Stomach (tissue), 19 donors: ENCODE measurements at places on chromosomes 4 and X. TPM values are rescaled to one million over a fixed set of nuclear protein-coding genes. Genes with fewer than 3 reads are reported as not detected.

DNA sequence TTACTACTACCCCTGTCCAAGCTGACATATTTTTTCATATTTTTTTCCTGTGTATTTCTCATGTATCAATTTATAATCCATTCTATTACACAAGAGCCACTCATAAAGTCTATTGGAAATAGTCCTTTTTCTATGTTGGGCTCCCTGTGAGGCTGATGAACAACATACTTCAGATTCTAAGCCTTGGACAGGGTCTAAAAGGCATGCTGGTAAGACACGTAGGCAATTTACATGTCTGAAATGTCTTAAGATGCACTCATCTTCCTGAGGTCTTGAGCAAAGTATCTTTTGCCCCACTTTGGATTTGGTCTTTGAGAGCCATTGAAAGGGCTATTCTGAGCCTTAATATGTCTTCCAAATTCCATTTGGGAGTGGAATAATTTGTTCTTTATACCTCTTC, 31.8 kb downstream of the OCIAD1 start:
- no peak overlapping the region for H3K4me3 ChIP-seq
- no peak overlapping the region for H3K27ac ChIP-seq
- no peak for DNase-seq
- H3K4me1 ChIP-seq, result no peaks in the 10 kb centered on the region
- H3K36me3 ChIP-seq, result peaks cover 39% of the 10 kb centered on the region

- no peaks in the 10 kb centered on the region for H3K36me3 ChIP-seq
- no peak overlapping the region for H3K27ac ChIP-seq
- no peak overlapping the region for H3K4me3 ChIP-seq
- peaks cover 5% of the 10 kb centered on the region for H3K4me1 ChIP-seq
- H3K27me3 ChIP-seq, result no peaks in the 10 kb centered on the region
Measured at GRCh38 chr4:17517664-17518063, 2.7 kb downstream of the CLRN2 start.

Gene USP38
- 24.8 TPM for total RNA-seq

Gene PWWP3B
- total RNA-seq, result 1.2 TPM

GRCh38 chrX:41301438-41301824, 32.5 kb upstream of the DDX3X start:
- no peak overlapping the region for H3K27ac ChIP-seq
- no peak overlapping the region for H3K4me3 ChIP-seq
- H3K27me3 ChIP-seq, result no peaks in the 10 kb centered on the region
- no peak for DNase-seq
- no peaks in the 10 kb centered on the region for H3K4me1 ChIP-seq

- H3K27me3 ChIP-seq, result no peaks in the 10 kb centered on the region
- H3K4me3 ChIP-seq, result no peak overlapping the region
- no peak overlapping the region for H3K27ac ChIP-seq
Measured at GRCh38 chr4:139655116-139655515, 10.5 kb upstream of the MGST2 start.

Gene GPRASP2
- total RNA-seq, result 0.58 TPM

Gene RASSF6
- total RNA-seq, result 5.5 TPM

- H3K27ac ChIP-seq, result peak within 1 kb of the TSS; percentile 28
- DNase-seq, result no peak
- peaks cover 6% of the 10 kb centered on the region for H3K27me3 ChIP-seq
- no peaks in the 10 kb centered on the region for H3K36me3 ChIP-seq
- peaks cover 10% of the 10 kb centered on the region for H3K4me1 ChIP-seq
Measured at GRCh38 chr4:88158489-88159228, at the start of gene ABCG2. Gene ABCG2, minus strand, starts transcription at chr4:88158639. Its CDS starts 18,644 bp downstream, at chr4:88139995.

Gene MAGEE2
- not detected for total RNA-seq

- H3K36me3 ChIP-seq, result no peaks in the 10 kb centered on the region
- no peaks in the 10 kb centered on the region for H3K27me3 ChIP-seq
- no peak overlapping the region for H3K4me3 ChIP-seq
Measured at GRCh38 chr4:106707776-106708463, 328.2 kb downstream of the DKK2 start.

DNA sequence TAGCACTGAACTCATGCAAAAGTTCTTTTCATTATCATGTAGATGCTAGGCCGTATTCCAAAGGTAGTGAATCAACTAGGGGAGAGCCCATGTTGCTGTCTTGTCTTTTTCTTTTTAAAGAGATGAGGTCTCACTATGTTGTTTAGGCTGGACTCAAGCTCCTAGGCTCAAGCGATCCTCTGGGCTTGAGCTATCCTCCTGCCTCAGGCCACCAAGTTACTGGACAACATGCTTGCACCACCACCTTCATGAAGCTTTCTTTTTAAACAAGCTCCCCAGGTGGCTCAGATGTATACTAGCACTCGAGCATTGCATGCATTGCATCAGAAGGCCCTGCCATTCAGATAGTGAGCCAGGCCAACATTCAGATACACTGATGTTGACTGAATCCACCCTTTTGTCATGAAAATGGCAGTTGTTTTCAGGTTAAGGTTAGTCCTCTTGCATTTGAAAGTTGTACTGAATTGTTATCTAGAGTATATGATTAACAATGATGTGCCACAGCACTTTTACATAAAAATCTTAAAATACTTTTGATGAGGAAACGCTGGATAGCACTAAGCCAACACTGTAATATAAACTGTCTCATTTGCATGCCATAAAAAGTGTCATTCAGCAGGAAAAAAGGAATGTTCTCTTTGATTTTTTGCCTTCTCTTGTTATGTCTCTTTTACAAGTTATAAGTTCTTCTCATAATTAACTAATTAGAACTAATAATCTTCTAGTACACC, 76.7 kb downstream of the FNIP2 start:
- peaks cover 54% of the 10 kb centered on the region for H3K36me3 ChIP-seq
- no peaks in the 10 kb centered on the region for H3K27me3 ChIP-seq
- DNase-seq, result no peak

GRCh38 chrX:19718642-19719041, 168.8 kb downstream of the SH3KBP1 start:
- no peaks in the 10 kb centered on the region for H3K36me3 ChIP-seq
- H3K4me1 ChIP-seq, result no peaks in the 10 kb centered on the region
- no peak overlapping the region for H3K27ac ChIP-seq
- H3K4me3 ChIP-seq, result no peak overlapping the region
- no peak for DNase-seq

DNA sequence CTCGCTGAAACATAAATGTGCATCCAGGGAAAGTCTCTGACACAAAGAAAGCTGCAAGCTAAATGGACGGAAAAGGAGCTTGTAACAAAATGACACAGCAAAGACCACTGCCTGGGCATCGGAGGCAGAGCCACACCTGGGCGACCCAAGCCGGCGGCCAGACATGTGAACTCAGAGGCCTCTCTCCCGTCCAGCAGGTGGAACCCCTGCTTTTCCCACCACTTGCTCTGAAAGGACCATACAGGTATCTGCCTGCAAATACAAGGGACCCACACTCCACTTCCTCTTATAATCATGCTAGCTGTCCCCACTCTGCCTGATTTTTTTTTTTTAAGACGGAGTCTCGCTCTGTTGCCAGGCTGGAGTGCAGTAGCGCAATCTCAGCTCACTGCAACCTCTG, 12.0 kb downstream of the CPLX1 start:
- peaks cover 22% of the 10 kb centered on the region for H3K4me1 ChIP-seq
- DNase-seq, result peak; percentile 49
- no peak overlapping the region for H3K4me3 ChIP-seq
- H3K36me3 ChIP-seq, result no peaks in the 10 kb centered on the region
- H3K27me3 ChIP-seq, result no peaks in the 10 kb centered on the region

DNA sequence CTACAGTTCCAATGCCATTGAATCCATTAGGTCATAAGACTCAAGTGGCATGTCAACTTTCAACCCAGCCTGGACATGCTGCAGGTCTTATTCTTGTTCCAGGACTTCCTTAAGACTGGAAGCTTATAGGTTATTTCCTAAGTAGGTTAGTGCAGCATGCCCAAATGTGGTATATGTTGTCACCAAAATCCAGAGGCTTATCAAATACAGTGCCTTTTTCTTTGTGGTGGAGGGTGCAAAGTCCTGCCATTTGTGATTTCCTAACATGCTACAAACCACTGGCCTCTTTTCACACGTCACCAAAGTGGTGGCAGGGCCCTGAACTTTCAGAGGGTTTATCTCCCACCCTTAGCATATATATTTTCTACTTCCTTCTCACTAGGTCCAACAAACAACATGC, 9.7 kb upstream of the TMEM184C start:
- no peaks in the 10 kb centered on the region for H3K36me3 ChIP-seq
- H3K4me3 ChIP-seq, result no peak overlapping the region
- DNase-seq, result no peak

DNA sequence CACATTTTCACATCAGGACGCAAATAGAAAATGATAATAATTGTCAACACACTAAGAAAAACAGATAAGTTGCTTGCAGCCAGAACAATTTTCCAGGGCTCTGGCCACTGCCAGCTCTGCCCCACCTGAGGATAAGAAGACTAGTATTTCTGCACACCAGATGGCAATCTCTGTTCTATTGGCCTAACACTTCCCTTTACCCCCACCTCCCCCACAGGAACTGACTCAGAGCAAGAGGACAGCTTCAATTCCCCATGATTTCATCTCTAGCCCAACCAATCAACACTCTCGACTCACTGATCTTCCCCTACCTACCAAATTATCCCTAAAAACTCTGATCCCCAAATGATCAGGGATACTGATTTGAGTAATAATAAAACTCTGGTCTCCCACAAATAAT, 164.0 kb downstream of the SMARCA1 start:
- no peak overlapping the region for H3K27ac ChIP-seq
- no peaks in the 10 kb centered on the region for H3K4me1 ChIP-seq
- no peaks in the 10 kb centered on the region for H3K27me3 ChIP-seq
- H3K4me3 ChIP-seq, result no peak overlapping the region
- no peaks in the 10 kb centered on the region for H3K36me3 ChIP-seq
- DNase-seq, result no peak

DNA sequence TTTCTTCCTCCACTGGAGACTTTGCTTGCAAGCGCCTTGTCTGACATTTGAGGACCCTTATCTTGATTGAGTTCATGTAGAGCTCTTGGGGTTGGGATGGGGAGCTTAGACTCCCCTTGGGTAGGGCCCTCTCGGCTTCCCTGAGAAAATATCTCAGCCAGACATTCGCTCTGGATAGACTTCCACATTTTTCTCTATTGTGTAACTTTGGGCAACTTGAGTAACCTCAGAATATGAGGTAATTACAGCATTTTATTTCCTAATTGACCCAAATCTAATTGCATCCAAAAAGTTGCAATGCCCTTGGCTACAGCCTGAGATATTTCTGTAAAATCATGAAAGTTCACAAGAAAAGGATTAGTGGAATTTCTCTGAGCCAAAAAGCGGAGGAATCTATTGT, 102.8 kb upstream of the MXRA5 start:
- DNase-seq, result no peak
- no peaks in the 10 kb centered on the region for H3K4me1 ChIP-seq
- no peaks in the 10 kb centered on the region for H3K36me3 ChIP-seq
- H3K27ac ChIP-seq, result no peak overlapping the region

- H3K27me3 ChIP-seq, result no peaks in the 10 kb centered on the region
- H3K27ac ChIP-seq, result no peak overlapping the region
- no peaks in the 10 kb centered on the region for H3K4me1 ChIP-seq
- no peaks in the 10 kb centered on the region for H3K36me3 ChIP-seq
Measured at GRCh38 chr4:8128100-8128856, 30.3 kb downstream of the ABLIM2 start.

Gene AIMP1
- 437 TPM for total RNA-seq

Gene KLHL4
- total RNA-seq, result 0.29 TPM

Gene ANKRD50
- total RNA-seq, result 26.3 TPM

GRCh38 chr4:40874901-40875300, 125.1 kb downstream of the NSUN7 start:
- DNase-seq, result no peak
- H3K4me1 ChIP-seq, result no peaks in the 10 kb centered on the region
- H3K4me3 ChIP-seq, result no peak overlapping the region
- H3K36me3 ChIP-seq, result peaks cover 45% of the 10 kb centered on the region

GRCh38 chrX:71224098-71224708, 1.2 kb downstream of the GJB1 start:
- no peak overlapping the region for H3K4me3 ChIP-seq
- no peaks in the 10 kb centered on the region for H3K36me3 ChIP-seq
- no peak overlapping the region for H3K27ac ChIP-seq
- no peaks in the 10 kb centered on the region for H3K4me1 ChIP-seq

Gene AWAT1
- total RNA-seq, result not detected

GRCh38 chrX:73126240-73126639, 46.9 kb upstream of the PABPC1L2A start:
- no peak overlapping the region for H3K4me3 ChIP-seq
- H3K27ac ChIP-seq, result no peak overlapping the region
- H3K4me1 ChIP-seq, result no peaks in the 10 kb centered on the region
- DNase-seq, result no peak
- no peaks in the 10 kb centered on the region for H3K27me3 ChIP-seq

DNA sequence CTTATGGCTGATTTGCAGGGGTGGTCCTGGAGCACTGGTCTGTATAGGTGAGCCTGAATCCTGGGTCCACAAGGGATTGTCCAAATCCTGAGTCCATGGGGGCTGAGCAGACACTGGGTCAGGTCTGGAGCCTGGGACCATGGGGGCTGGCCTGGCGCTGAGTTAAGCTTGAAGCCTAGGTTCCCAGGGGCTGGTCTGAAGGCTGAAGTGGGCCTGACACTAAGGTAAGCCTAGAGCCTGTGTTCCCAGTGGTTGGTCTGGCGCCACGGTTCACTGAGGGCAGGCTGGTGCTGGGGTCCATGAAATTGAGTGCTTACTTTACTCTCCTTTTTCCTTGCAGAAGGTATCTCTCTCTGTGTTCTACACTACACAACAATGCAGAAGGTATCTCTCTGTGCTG, 155.8 kb downstream of the RBM46 start:
- no peak overlapping the region for H3K4me3 ChIP-seq
- H3K4me1 ChIP-seq, result no peaks in the 10 kb centered on the region
- no peak overlapping the region for H3K27ac ChIP-seq
- DNase-seq, result no peak

Gene RIBC1
- not detected for total RNA-seq

Gene DUSP21
- total RNA-seq, result not detected

- H3K27me3 ChIP-seq, result no peaks in the 10 kb centered on the region
- peaks cover 5% of the 10 kb centered on the region for H3K36me3 ChIP-seq
- DNase-seq, result no peak
- no peak overlapping the region for H3K4me3 ChIP-seq
Measured at GRCh38 chr4:101183666-101184373, 163.5 kb downstream of the PPP3CA start.

Gene TMSB15C
- 11.7 TPM for total RNA-seq

GRCh38 chrX:100356351-100356896, 53.6 kb downstream of the PCDH19 start:
- no peaks in the 10 kb centered on the region for H3K27me3 ChIP-seq
- no peak for DNase-seq
- no peaks in the 10 kb centered on the region for H3K36me3 ChIP-seq

Gene TRPC3
- total RNA-seq, result not detected

GRCh38 chrX:17527135-17527701, 152.2 kb downstream of the NHS start:
- no peak overlapping the region for H3K4me3 ChIP-seq
- DNase-seq, result peak; percentile 61
- peak overlapping the region; percentile 18 for H3K27ac ChIP-seq
- H3K4me1 ChIP-seq, result peaks cover 16% of the 10 kb centered on the region
- no peaks in the 10 kb centered on the region for H3K36me3 ChIP-seq

GRCh38 chr4:82367438-82368097, 6.2 kb downstream of the HNRNPD start:
- peaks cover 39% of the 10 kb centered on the region for H3K36me3 ChIP-seq
- H3K4me3 ChIP-seq, result no peak overlapping the region
- no peaks in the 10 kb centered on the region for H3K27me3 ChIP-seq
- peaks cover 91% of the 10 kb centered on the region for H3K4me1 ChIP-seq

GRCh38 chr4:128357286-128357685, 69.7 kb upstream of the PGRMC2 start:
- H3K27ac ChIP-seq, result no peak overlapping the region
- H3K4me3 ChIP-seq, result no peak overlapping the region
- peaks cover 19% of the 10 kb centered on the region for H3K4me1 ChIP-seq
